ENCODE measurements at places on chromosomes 11 and 22. TPM values are rescaled to one million over a fixed set of nuclear protein-coding genes. Genes with fewer than 3 reads are reported as not detected.

- DNase-seq = no peak
These were observed 6.2 kb downstream of the ZNRF3 start for GRCh38 chr22:28889478-28890024.

DNA sequence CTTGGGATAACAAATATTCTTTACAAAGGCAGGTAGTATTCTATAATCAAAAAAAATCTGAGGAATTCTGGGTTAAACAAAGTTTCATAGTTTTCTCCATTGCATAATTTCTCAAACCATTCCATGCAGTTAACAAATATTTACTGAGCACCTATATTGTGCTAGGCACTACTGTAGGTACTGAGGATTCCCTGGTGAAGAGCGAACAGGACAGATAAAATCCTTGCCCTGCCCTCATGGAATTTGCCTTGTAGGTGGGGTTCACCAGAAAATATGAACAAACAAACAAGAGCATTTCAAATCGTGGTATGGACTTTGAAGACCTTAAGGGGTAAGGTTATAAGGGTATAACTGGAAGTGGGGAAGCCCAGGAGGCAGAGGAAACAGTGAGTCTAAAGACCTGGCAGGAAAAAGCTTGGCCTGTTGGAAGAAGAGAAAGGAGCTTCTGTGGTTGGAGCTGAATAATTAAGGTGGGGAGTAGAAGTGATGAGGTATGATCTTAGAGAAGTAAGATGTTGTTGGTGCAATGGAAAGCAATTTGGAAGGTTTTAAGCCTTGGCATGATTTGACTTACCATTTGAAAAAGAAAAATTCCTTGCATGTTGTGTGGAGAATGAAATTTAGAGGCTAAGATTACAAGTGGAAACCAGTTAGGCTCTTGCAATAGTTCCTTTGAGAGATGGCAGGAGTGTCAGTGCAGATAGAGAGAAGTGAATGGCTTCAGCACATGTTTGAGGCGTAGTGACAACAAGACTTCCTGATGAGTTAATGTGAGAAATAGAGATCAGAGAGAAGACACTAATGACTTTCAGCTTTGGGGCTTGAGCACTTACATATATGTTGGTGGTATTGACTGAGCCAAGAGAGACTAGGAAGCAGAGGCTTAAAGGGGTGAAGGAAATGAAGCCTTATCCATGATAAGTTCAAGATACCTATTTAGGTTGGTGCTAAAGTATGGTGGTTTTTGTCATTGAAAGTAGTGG is 55.7 kb upstream of the PICALM start:
- DNase-seq = no peak

DNA sequence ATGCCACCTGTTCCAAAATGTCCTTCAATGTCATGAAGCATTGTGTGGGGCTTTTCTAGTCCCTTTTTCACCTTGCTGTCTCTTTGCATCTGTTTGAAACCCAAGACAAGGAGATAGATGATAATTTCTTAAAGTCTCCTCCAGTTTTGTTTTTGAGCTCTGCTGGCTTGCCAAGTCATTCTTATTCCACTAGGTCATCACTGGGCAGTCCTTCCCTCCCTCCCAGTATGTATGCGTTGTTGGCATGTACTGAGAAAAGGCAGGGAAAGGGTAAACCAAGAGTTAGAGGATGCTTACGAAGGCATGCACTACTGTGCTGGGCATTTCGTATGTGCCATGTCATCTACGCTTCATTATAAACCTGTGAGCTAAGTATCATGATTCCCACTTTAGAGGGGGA is 78.6 kb downstream of the PARVA start:
- DNase-seq = no peak

DNA sequence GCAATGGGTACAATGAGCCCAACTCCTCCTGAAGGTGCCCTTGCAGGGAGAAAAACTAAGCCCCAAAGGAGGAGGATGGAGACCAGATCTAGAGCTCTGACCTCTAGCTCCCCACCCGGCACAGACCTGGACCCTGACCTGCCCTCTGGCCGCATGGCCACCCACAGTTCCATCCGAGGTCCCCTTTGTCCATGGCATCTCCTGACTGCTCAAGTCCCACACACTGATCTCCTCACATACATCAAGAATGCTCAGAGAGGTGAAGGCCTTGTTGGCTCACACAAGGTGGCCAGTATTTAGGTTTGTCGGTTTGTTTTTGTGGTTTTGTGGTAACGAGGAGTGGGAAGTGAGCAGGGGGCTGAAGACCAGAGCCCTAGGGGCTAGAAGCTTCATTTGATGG is 423.5 kb upstream of the B3GAT1 start:
- DNase-seq = no peak

DNA sequence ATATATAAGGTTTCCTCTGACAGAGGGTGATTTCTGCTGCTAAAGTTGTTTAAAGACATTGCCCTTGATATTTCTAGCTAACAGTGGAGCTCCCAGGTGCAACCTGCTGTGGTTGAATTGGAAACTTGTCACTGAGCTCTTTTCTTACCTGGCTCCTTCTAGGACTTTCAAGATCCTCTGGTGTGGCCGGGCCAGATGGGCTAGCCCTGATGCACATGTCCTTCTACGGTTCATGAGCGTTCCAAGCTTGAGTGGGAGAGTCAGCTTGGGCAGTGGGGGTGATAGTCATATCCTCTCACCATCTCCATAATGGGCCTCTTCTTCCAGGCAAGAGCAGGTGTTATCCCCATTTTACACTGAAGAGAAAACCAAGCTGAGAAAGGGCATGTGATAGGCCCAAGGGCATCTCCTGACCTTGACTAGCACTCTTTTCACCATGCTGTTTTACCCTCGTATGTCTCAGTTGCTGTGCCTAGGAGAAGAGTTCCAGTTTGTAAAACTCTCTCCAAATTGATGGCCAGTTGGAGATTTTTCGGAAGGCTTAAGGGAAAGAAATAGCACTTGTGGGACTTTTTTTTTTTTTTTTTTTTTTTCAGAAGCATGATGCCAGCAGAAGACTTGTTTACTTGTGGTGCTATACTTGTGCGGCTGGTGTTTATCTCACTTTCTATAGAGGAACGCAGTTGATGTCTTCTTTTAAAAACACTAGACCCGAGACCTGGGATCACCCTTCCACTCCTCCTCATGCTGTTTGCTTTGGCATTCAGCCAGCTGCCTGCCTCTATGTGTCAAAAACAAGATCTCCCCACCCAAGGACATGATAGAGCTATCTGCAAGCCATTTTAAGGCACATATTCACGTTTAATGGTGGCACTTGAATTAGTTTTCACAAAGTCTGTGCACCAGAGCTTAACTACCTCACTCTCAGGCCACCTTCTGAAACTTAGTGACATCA is 32.6 kb downstream of the TEAD1 start:
- DNase-seq = no peak

- DNase-seq = no peak
These were observed 136.2 kb downstream of the OSBP2 start for GRCh38 chr22:30830907-30831306.

DNA sequence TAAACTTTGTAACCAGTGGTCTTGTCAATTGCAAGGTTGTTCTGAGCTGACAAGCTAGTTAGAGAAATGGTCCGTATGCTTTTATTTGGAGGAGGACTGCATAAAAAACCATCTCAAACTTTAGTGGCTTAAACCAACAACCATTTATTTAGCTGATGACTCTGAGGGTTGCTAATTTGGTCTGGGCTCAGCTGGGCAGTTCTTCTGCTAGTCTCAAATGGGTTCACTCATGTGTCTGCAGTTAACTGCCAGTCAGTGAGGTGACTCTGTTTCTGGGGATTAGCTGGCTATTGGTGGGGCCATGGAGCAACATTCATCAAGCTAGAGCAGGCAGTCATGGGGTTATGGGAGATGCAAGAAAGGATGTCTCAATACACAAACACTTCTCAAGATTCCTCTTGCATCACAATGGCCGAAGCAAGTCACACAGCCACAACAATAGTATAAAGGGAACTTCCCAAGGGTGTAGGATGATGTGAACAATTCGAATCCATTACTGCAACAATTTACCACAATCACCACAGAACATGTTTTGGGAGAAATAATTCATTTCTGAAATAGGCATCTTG is 521.9 kb downstream of the INSC start:
- DNase-seq = no peak

DNA sequence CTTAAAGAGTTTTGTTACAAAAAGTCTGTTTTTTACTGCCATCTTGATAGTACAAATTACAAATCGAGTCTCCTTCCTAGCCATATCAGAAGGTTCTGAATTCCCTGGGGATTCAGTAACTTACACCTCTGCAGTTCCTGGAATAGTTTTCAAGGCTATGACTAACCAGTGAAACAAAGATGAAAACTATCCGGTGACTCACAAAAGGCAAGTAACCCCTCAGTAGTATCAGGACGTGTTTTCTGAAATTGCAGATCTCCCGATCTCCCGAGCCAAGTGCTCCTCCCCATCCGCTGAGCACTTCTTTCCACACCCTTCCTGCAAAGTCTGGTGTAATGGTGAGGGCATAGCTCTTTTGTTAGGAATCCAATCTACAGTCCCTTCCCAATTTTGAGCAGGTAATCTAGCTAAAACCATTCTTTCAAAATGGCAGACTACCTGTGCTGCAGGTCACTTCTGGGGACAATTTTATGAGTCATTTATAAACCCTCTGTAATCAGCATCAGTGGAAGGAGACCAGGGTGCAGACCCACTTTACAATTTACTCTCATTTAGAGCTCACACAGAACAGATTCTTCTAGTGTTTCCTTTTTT is 7.7 kb downstream of the E2F8 start:
- DNase-seq = no peak

GRCh38 chr11:121112498-121113455 is 11.7 kb downstream of the TECTA start:
- DNase-seq = peak; percentile 71

- DNase-seq = no peak
These were observed 2.1 kb upstream of the SLC35F2 start for GRCh38 chr11:107860688-107861087.

DNA sequence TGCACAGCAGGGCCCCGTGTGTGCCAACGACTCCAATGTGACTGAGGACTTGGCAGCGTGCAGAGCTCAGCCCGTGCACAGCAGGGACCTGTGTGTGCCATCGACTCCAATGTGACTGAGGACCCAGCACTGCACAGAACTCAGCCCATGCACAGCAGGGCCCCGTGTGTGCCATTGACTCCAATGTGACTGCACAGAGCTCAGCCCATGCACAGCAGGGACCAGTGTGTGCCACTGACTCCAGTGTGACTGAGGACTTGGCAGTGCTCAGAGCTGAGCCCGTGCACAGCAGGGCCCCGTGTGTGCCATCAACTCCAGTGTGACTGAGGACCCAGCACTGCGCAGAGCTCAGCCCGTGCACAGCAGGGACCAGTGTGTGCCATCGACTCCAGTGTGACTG is 347.8 kb upstream of the B3GAT1 start:
- DNase-seq = no peak

Gene TENM4
- total RNA-seq = 16.5 TPM

Gene CASP5
- 0.76 TPM for total RNA-seq

Gene ZNF280A
- not detected for total RNA-seq

Gene SAA1
- total RNA-seq = 11.6 TPM

Gene APOL4
- total RNA-seq = 9.8 TPM

Gene KRTAP5-11
- total RNA-seq = not detected

Gene OR4D9
- not detected for total RNA-seq
